ENCODE measurements at places on chromosomes 2 and 18. TPM values are rescaled to one million over a fixed set of nuclear protein-coding genes. Genes with fewer than 3 reads are reported as not detected.

The KCNK3 gene
- 31.5 TPM for total RNA-seq

The TMEM18 gene
- total RNA-seq, result 15.1 TPM

DNA sequence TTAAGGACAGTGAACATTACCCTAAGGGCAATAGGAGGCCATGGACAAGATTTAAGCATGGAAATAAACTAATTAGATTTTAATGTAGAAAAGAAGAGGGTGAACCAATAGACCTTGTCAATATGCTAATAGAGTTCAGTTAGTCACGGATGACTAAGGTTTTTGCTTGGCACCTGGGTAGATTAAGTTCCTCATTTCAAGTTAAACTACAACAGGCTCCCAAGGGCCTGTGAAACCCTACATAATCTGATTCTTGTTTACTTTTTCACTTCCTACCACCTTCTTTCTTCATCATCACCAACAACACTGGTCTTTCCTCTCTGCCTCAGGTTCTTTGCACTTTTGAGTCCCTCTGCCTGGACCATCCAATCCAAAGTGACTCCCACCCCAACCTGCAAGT is 14.8 kb downstream of the SP110 start:
- no peaks in the 10 kb centered on the region for H3K27me3 ChIP-seq
- H3K27ac ChIP-seq, result no peak overlapping the region
- DNase-seq, result no peak
- no peaks in the 10 kb centered on the region for H3K4me1 ChIP-seq
- no peaks in the 10 kb centered on the region for H3K36me3 ChIP-seq

The EFHD1 gene
- total RNA-seq, result 0.92 TPM

- DNase-seq, result no peak
- H3K4me3 ChIP-seq, result no peak overlapping the region
Observed at GRCh38 chr18:51523671-51524070, 326.2 kb upstream of the MEX3C start.

DNA sequence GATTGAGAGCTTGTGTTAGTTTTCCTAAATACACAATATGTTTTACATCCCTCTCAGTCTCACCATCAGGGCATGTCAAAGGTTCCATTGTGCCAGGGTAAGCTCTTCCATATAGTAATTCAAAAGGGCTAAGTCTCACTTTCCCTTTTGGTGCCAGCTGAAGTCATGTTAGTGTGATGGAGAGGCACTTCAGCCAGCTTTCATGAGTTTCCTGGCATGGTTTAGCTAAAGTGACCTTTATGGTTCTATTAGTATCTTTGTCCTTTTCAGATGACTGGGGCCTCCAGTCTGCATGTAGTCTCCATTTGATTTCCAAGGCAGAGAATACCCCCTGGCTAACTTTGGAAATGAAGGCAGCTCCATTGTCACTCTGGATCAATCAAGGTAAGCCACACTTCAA is 27.2 kb downstream of the NAT8 start:
- no peaks in the 10 kb centered on the region for H3K4me1 ChIP-seq
- no peak overlapping the region for H3K27ac ChIP-seq
- no peak for DNase-seq
- H3K36me3 ChIP-seq, result no peaks in the 10 kb centered on the region
- H3K4me3 ChIP-seq, result no peak overlapping the region
- H3K27me3 ChIP-seq, result no peaks in the 10 kb centered on the region

The PLEKHH2 gene
- 5.3 TPM for total RNA-seq

The ATP6V1C2 gene
- 0.09 TPM for total RNA-seq

GRCh38 chr2:10956006-10956790 is 44.5 kb downstream of the KCNF1 start:
- no peaks in the 10 kb centered on the region for H3K27me3 ChIP-seq
- H3K27ac ChIP-seq, result no peak overlapping the region
- no peaks in the 10 kb centered on the region for H3K36me3 ChIP-seq
- no peaks in the 10 kb centered on the region for H3K4me1 ChIP-seq
- no peak for DNase-seq
